Anterior cingulate cortex (tissue), 58 donors: ENCODE measurements at places on chromosomes 13 and 19.

- no peak for DNase-seq
Observed at GRCh38 chr13:37226971-37227370, 121.5 kb upstream of the CSNK1A1L start.

DNA sequence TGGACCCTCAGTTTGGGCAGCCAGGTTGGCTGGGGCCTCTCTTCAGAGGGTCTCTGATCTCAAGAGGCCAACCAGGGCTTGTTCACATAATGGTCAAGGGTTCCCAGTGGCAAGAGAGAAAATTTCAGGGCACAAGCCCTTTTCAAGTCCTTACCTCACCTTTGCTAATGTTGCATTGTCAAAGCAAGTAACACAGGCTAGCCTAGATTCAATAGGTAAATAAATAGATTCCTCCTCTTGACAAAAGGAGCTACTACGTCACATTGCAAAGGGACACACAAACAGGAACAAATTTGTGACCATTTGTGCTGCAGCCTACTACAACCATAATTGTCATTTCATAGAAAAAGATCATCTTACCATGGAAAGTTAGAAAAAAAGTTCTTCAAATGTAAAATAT lies 33.9 kb upstream of the FRY start:
- no peak for DNase-seq

DNA sequence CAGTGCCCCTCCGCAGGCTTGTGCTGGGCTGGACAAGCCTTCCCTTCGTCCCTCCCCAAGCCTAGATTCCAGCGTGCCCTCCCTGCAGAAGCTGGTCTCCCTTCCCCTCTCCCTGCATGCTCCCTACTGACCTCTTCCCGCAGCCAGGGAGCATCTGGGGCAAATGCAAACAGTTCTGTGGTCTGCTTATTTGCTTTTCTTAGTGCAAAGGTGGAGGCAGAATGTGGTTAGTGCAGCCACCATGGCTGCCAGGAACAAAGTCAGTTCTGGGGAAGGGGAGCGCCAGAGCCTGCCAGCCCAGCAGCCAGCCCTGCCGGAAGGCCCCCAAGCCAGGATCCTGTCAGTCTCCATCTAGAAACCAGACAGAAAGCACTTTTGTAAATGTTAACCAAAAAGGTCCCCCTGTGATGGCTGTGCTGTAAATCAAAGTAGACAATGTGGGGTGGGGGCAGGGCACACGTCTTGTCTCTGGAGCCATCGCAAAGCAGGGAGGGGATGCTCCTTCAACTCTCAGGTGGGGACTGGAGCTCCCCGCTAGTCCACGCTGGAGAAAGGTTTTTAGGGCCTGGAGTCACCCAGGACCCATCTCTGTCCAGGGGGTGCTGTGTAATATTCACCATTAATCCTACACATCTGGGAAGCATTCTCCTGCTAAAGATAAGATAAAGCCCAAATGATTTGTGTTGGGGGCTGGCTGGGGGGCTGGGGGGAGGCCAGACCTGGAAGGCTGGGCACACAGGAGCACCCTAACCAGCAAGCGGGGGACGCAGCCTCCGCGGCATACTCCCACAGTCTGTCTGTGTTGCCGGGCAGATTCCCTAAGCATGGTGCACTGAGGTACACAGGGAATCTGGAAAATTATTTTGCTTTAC lies 30.9 kb downstream of the SERP2 start:
- no peak for DNase-seq

- no peak for DNase-seq
Observed at GRCh38 chr13:79803989-79804388, 323.0 kb downstream of the NDFIP2 start.

DNA sequence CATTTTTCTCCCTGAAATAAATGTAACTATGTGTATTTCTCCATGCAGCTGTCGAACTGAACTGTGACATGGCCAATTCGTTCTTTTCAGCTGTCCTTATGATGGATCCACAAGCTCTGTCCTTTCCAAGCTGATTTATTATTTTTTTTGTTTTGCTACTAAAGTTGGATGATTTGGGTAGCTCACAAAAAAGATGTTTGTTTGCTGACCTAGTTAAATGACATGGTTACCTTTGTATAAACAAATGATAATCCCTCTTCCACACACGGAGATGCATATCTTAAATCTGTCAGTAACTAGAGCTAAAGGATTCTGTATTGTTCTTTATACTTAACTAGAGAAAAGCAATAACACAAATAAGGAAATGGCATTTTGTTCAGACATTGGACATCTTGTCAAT lies 884.3 kb upstream of the PCDH20 start:
- no peak for DNase-seq

- no peak for DNase-seq
Observed at GRCh38 chr19:45347570-45348366, 7.2 kb downstream of the KLC3 start.

DNA sequence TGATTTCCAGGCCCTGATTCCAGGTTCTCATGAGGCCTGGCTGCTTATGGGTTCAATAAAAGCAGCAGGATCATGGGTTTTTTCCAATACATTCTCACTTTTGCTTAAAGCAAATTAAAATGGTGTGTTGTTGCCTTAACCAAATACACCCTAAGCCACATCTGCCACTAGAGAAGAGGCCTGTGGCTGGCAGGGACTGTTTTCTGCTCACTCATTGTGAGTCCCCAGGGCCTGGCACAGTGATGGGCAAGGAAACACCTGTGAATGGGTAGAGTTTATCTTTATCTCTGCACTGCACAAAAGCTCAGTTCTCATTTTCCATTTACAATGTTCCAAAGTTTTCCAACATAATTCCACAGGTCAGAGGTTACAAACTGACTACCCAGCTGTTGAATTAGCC lies 726.0 kb downstream of the UQCRFS1 start:
- no peak for DNase-seq

DNA sequence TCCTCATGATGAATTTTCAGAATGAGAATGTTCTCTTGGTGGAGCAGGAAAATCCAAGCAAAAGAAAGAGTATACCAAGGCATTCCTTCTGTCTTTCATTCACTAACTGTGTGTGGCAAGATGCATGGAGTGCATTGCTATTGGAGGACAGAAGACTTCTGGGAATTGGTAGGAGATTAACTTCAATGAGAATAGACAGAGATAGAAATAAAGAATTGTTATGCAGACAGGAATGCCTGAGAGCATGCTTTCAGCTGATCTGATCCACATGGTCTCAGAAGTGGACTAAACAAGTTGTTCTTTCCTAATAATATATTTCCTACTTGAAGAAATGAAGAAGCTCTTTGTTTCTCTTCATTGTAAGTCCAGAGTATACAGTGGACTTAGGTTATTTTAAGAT lies 303.6 kb downstream of the MYO16 start:
- no peak for DNase-seq

DNA sequence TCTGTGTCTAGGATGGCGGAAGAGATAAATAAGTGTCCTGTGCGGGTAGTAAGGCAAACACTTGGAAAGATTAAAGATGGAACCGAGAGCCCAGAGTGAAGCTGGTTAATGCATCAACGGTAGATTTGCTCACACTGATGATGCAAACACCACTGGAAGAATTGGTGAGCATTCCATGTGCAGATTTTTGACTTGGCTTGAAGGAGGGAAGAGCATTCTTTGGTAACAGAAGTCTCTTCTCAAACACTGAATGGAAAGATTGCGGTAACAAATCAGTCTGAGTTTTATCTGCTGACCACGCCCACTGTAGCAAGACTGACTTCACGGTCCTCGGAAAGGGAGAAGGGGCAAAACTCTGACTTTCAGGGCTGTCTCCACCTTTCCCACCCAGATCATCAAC lies 112.5 kb downstream of the COL4A1 start:
- DNase-seq: no peak

DNA sequence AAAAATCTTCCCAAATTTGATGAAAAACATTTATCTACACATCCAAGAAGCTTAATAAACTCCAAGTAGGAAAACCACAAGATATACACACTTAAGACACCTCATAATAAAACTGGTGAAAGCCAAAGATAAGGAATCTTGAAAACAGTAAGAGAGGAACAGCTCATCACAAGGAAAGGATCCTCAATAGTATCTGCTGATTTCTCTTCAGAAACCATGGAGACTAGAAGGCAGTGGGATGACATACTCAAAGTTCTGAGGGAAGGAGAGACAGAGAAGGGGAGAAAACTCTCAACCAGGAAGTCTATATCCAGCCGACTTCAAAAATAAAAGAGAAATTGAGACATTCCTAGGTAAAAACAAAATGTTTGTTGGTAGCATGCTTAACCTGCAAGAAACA lies 45.7 kb downstream of the LNX2 start:
- no peak for DNase-seq

DNA sequence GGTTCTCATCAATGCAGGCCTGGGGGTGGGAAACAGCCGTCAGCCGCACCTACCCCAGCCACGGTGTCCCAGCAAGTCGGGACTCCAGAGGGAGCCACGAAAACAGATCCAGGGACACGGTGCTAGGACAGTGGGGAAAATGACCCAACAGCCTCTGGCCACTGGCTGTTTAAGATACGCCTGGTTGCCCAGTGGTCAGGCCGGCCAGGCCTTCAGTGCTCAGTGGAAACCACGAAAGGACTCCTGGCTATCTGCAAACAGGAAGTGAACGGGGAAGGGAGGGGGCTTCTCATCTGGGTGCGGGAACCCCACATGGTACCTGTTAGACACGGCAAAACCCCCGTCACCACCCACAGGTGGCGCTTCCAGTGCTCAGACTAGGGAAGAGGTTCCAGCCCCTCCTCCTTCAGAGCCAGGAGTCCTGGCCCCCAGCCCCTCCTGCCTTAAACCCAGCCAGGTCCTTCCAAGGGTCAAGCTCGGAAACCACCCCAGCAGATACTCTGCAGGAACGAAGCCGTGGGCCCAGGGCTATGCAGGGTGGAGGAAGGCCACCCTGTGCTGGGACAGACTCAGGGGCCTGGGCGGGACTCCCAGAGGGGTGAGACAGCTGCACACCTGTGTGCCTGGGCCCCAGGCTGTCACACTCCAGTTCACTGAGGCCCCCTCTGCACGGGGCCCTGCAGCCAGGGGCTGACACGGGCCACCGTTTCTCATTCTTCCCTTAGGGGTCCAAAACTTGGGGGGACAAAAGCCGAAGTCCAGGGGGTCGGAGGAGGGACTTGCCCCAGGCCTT lies 4.5 kb downstream of the PPP1R12C start:
- DNase-seq: no peak

DNA sequence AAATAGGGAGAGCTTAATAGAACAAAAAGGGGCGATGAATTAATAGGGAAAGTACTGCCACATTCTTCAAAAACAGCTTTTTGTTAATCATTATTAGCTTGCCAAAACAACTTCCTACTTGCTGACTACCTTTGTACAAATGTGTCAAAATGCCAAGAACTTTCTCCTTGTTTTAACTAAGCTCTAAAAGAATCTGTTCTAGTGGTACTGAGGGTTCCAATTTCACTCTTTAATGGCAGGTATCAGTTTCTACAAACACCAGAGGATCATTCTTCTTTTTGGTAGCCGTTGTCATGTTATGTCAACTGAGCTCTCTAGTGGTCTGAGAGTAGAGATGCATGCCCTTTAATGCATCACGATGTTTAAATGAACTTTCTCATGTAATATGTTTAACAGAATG lies 29.4 kb upstream of the FBXL3 start:
- no peak for DNase-seq

DNA sequence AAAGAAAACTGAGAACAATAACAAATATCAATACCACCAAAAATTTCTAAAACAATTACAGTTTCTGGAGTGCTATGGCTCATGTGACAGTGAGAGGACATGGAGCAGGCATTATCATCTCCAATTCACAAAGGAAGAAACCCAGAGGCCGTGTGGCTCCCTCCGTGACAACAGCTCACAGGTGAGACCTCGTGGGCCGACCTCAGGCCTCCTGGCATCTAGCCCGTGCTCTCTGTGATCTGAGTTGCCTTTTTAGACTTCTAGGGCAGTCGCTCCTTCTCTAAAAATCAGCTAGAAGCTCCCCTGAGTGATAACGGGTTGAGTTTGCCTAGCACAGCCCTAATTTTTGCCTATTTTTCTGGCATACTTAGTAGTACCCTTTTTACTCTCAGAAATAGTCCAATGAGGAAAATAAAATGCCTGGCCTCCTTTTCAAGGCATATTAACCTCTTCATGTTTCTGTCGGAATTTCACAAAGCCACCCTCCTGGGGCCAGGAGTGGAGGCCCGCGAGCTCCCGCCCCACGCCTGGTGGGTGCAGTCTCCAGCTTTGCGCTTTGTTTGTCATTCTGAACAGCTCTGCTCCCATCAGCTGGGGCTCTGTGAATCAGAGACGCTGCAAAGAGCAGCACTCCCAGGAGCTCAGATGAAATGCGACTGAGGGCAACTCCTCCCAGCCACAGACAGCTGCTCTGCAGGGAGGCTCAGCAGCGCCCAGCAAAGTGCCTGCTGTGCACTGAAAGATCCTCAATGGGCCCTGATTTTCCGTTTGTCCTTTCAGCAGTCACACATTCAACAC lies 292.5 kb downstream of the UQCRFS1 start:
- no peak for DNase-seq

DNA sequence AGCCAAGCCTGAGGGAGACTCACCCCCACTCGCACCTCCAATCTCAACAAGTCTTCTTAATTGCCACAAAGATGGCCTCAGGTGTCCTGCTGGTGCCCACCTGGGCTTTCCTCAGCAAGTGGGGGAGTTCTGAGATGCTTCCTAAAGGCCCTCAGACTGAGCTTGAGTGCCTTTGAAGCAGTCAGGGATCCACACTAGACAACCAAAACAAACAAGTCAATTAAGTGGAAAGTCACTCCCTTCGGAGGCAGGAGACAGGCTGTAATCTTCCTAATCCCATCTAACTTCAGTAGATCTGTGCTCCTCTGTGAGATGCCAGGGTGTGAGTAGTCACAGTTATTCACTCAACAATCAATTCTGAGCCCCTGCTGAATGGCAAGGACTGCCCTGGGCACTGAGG lies 68.3 kb upstream of the SERP2 start:
- DNase-seq: no peak

DNA sequence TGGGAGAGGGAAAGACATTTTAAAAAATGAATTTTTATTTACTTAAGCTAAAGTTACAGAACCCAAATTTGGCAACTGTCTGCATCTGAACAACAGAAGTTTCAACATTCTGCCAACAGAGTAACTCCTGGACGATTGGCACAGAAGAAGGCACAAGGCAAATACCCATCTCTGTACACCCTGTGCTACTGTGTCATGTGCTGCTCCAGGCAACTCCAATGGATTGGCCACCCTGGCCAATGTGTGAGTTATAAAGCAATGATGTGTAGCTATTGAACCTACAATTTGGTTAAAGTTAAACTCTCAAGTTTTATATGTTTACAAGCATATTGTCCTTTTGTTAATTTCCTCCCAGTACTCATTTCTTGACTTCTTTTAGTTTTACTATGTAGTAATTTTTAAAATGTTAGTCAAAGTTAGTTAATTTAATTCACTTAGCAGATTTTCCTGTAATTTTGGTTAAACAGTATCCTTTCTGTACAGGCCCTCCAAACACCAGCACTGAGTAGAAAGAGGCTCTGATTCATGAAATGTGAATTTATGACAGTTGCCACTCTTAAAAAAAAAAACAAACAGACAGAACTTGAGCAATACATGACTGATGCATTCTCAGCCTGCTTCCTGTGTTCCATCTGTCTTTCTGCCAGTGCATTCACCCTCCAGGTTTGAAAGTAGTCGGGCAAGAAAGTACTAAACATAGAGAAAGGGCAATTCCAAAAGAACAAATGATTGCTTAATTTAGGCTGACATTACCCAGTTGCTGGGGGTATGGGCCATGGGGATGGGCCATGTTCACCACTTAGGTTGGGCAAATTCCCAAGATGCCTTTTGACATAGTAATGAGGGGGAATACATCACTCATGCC lies 5.9 kb downstream of the STARD13 start:
- no peak for DNase-seq
